Activated CD4-positive, alpha-beta T cell treated with anti-CD3 and anti-CD28 coated beads, Interleukin-2, Interleukin-6, amounts not matched to agents 100 ng/mL and 50 ng/mL, durations not matched to agents 16 hours and 8 hours (primary cell): ENCODE measurements at places on chromosomes 4 and X.

- no peak for DNase-seq
These were observed 266.9 kb downstream of the SPATA18 start for GRCh38 chr4:52317981-52318380.

DNA sequence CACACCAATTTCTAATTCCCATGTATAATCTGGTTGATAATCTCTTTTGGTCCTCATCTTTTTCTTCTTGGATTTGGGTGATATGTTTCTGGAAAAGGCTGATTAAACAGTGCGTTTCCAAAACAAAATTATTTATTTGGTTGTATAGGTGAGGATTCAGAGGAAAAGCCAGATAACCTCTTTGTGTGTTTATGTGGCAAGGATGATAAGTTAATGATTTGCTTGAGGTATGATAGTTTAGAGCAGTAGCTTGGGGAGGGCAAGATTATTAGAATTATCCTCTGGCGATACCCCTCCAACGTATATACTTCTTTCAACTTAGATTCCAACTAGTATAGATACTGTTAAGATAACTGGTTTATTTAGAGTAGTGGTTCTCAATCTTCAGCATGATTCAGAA is 53.3 kb downstream of the SLC4A4 start:
- no peak for DNase-seq

DNA sequence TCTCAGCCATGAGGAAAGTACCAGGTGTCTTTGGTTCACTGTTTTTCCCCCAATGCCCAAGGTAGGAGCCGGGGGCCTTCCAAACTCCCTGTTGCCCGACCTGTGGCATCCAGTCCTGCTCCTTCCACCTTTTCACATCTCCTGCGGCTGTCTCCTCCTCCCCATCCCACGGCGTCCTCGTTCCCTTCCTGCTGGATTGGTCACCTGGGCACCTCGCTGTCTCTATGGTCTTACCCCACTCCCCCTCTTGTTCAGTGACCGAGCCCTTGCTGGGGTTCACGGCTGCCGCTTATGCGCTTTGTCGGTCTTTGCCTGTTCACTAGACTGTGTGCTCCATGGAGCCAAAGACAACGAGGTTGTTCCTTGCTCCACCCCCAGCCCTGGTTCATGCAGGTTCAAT is 188.7 kb upstream of the PSAPL1 start:
- DNase-seq = no peak

- peak; percentile 37 for DNase-seq
These were observed at the start of gene EDA2R for GRCh38 chrX:66638591-66639500. Gene EDA2R (minus strand): TSS chrX:66639078. CDS start chrX:66616020, 23,058 bp downstream.

GRCh38 chr4:185778307-185778706 is 33.7 kb downstream of the SORBS2 start:
- no peak for DNase-seq

GRCh38 chrX:107123750-107124149 is 5.1 kb upstream of the RBM41 start:
- DNase-seq = no peak

DNA sequence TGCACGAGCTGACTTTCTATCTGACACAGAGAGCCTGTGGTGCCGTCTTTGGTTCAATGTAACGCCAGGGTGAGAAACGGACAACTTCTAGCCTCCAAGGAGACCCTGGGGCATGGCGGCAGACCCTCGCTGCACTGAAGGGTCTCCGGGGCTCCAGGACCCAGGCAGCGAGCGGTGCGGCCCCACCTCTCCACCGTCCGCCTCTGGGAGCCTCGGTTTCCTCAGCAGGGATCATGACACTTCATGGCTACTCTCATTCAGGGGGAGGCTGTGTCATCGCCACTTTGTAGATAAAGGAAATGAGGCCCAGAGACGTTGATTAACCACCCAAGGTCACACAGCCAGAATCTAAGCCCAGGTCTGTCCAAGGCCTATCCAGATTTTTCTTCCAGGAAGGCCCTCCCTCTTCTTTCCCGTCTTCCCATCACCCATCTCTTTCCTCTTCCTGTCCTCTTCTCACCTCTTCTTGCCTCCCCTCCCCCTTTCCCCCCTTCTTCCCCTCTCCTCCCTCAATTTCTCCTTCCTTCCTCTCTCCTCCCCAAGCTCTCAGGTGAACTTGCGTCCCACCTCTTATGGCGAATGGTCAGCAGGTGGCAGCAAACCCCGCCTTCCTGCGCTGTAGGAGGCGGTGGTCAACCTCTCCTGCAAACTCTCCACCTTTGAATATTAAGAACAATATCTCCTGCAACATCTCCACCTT is 69.3 kb upstream of the HMX1 start:
- no peak for DNase-seq

- DNase-seq = no peak
These were observed 343 bp downstream of the DACH2 start for GRCh38 chrX:86148594-86148993.

DNA sequence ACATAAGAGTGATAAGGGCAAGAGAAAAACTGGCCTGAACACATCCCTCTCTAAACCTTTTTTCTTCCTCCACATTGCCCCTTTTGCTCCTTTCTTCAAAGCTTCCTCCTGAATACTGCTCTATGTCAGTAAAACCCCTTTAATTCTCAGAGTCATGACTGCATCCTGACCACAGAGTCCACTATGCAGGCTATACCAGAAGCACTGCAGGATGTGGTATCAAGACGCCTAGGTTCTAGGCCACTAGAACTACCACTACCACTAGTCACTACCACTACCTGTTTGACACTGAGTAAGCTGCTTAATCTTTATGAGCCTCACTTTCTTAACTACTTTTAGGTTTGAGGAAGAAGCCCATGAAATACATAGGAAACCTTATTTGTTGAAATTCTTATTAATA is 38.7 kb downstream of the ARHGEF9 start:
- peak; percentile 59 for DNase-seq

DNA sequence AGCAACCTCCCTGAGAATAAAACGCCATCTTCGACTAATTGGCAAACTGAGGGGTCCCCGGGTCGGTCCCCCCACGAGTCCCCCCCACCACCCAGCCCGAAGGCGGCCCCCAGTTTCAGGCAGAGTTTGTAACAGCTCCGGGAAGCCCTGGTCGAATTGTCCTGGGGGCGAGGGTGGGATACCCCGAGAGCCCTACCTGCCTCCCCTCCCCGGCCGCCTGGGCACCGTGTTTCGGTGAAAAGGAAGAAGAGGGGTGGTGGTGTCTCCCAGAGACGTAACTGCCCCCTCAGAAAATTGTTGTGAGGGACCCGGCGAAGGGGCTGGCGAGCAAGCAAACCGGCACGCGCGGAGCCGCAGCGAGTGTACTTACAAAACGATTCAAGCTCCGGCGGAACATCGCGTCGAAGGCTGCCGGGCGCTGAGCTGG is 1.2 kb downstream of the ATP11C start:
- DNase-seq = no peak

GRCh38 chrX:112841114-112841819 is 636 bp upstream of the AMOT start:
- peak; percentile 77 for DNase-seq

- DNase-seq = no peak
These were observed 59.3 kb downstream of the SHROOM2 start for GRCh38 chrX:9845578-9845952.

GRCh38 chrX:122026665-122027064 is 979.3 kb downstream of the GLUD2 start:
- DNase-seq = no peak

GRCh38 chr4:26001413-26001812 is 87.4 kb downstream of the SMIM20 start:
- DNase-seq = no peak

- DNase-seq = peak; percentile 23
These were observed 157.4 kb downstream of the STIM2 start for GRCh38 chr4:27018076-27018475.

GRCh38 chr4:59598330-59598618 is 1601.9 kb upstream of the ADGRL3 start:
- no peak for DNase-seq

GRCh38 chr4:162706632-162707031 is 460.1 kb downstream of the NAF1 start:
- DNase-seq = no peak
